Gastrocnemius medialis (tissue), 4 donors: ENCODE measurements at places on chromosomes 3 and 15.

GRCh38 chr3:171334465-171334811 is 125.8 kb downstream of the TNIK start:
- peaks cover 62% of the 10 kb centered on the region for H3K4me1 ChIP-seq
- H3K36me3 ChIP-seq: no peaks in the 10 kb centered on the region
- H3K4me3 ChIP-seq: no peak overlapping the region
- H3K27me3 ChIP-seq: no peaks in the 10 kb centered on the region
- DNase-seq: peak; percentile 65
- peak overlapping the region; percentile 91 for H3K27ac ChIP-seq

DNA sequence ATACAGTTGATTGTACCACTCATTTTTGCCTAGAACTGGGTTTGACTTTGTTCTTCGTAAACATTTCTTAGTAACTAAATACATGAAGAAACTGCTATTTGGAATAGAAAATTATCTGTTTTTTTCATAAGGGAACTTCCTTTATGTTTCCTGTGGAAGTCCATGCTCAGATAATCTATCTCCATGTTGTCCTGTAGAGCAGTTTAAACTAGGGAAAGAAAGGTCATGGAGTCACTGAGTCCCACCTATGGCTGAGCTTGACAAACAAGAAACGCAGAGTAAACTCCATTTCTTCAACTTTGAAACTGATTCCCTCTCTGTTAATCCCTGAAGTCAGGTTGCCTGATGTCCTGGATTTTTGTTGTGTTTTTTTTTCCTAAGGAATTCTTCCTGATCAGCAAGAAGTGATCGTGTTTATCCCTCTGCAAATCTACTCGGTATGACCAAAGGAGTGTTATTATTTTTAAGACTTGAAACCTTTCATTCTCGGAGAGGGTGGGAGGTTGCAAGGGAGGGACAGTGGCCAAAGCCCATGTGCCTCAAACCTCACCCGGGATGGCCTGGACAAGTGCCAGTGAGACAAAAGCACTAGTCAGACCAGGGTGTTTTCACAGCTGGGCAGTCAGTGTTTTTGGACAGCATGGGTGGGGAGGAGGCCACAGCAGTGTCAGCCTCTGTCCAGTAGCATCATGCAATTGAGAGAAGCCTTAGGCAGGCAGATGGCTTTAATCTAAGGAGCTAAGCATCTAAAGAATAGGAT is 129.8 kb upstream of the PHLDB2 start:
- H3K4me3 ChIP-seq: no peak overlapping the region
- DNase-seq: peak; percentile 22

DNA sequence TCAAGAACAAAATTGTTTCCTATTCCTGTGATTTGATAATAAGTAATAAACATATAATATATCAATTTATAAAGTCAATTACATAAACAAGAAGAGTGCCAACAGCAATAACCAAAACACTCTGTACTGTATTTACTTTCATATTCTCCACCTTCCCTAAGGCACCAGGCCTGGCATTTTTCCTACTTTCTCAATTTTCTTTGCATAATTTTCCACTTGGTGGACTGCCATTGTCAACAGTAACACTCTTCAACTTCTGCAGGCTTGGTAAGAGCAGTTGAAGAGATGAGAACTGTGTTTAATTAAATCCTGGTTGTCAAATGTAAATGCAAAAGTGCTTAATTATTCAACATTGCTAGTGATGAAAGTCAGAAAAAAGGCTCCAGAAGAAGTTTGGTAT is 229.8 kb upstream of the PLSCR5 start:
- DNase-seq: no peak
- no peaks in the 10 kb centered on the region for H3K4me1 ChIP-seq
- H3K27me3 ChIP-seq: no peaks in the 10 kb centered on the region
- H3K27ac ChIP-seq: no peak overlapping the region

DNA sequence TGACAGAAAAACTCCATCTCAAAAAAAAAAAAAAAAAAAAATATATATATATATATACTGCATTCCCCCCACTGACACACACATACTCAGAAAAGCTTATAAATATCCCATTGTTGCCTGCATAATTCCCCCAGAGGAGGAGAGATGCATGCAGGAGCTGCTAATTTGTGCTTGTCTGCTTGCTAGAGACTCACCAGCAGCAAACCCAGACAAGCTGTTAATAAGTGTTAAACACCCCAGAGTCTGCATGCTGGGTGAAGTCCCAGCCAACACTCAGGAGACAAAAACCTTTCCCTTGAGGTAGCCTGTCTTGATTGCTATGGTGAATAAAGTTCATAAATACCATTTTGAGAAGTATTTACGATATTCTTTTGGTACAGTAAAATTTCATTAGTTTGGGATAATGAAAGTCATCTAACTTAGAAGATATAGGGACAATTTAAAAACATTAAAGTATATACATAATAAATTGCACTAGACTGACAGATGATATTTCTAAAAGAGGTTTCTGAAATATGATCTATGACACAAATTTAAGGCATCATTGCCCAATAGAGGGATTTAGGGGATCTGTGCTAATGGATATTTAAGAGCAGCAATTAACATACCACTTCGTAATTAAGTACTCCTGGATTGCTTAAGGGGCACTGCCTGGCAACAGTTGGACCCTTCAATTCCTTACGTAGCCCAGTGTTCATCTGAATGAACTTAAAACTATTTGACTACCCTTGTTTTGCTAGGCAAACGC is 400.0 kb upstream of the C2CD4B start:
- H3K4me1 ChIP-seq: peaks cover 19% of the 10 kb centered on the region
- no peaks in the 10 kb centered on the region for H3K27me3 ChIP-seq
- no peaks in the 10 kb centered on the region for H3K36me3 ChIP-seq
- H3K27ac ChIP-seq: no peak overlapping the region
- DNase-seq: no peak
- H3K4me3 ChIP-seq: no peak overlapping the region

DNA sequence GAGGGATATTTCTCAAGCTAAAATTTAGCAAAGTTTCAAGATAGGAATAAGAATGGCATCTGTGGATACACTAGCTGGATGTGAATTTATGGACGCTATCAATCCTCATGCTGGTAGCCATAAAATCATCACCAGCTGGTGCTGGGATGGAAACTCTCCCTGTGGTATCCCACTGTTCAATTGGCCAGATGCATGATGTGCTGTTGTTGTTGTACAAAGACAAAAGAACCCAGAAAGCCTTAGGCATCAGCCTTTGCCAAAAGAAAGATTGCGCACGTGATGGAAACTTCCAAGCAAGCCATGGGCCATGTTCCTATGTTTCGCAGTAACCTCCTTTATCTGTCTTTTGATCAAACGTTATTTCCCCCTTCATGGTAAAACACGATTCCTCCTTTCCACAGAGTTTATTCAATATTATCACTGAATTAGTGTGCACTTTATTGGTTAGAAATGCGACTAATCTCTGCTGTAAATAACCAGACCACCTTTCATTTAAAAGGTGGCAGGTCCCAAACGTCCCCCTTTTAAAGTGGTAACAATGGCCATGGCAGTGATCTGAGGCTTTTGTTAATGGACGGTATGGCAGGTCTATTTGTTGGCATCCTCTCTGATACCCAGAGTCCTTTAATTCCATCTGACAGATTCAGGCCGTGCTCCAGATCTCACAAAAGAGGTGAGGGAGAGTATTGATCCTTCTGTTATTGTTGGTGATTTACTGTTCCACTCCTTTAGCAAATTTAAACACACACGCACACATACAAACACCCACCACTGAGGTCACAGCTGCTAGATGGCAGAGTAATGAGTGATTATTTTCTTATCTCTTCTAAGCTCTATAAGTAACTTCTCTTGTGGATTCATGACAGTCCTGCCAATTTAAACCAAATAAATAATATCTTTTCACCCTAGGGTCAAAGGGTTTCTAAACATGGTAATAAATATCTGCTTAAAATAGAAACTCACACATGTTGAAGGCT is 291.2 kb upstream of the KCNMB2 start:
- H3K27ac ChIP-seq: no peak overlapping the region
- H3K36me3 ChIP-seq: no peaks in the 10 kb centered on the region
- H3K27me3 ChIP-seq: no peaks in the 10 kb centered on the region

- no peaks in the 10 kb centered on the region for H3K36me3 ChIP-seq
- H3K27ac ChIP-seq: peak overlapping the region; percentile 29
- no peaks in the 10 kb centered on the region for H3K27me3 ChIP-seq
- no peak overlapping the region for H3K4me3 ChIP-seq
These were observed 84.7 kb downstream of the ETV5 start for GRCh38 chr3:186024210-186024609.

DNA sequence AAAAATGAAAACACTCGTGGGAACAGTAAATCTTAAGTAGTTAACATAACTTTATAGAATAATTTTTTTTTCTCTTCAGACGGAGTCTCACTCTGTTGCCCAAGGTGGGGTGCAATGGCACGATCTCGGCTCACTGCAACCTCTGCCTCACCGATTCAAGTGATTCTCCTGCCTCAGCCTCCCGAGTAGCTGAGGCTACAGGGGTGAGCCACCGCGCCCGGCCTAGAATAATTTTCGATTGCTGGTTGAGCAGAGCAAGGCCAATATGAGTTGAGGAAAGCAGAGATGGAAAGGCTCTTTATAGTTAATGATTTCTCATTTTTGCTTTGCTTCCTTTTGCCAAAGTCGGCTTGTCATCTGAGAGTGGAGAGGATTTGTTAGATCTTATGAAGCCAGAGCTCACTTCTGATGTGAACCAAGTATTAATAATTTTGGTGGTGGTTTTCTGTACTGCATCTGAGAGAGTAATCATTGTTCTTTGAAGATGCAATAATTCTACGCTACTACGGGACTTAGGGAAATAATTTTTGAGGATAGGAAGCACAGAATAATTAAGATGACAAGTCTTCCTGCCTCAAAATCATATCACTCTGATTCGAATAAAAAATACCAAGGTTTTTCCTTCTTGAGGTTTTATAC is 1.6 kb upstream of the GOLM2 start:
- peaks cover 21% of the 10 kb centered on the region for H3K4me1 ChIP-seq
- H3K36me3 ChIP-seq: no peaks in the 10 kb centered on the region
- H3K27me3 ChIP-seq: no peaks in the 10 kb centered on the region

DNA sequence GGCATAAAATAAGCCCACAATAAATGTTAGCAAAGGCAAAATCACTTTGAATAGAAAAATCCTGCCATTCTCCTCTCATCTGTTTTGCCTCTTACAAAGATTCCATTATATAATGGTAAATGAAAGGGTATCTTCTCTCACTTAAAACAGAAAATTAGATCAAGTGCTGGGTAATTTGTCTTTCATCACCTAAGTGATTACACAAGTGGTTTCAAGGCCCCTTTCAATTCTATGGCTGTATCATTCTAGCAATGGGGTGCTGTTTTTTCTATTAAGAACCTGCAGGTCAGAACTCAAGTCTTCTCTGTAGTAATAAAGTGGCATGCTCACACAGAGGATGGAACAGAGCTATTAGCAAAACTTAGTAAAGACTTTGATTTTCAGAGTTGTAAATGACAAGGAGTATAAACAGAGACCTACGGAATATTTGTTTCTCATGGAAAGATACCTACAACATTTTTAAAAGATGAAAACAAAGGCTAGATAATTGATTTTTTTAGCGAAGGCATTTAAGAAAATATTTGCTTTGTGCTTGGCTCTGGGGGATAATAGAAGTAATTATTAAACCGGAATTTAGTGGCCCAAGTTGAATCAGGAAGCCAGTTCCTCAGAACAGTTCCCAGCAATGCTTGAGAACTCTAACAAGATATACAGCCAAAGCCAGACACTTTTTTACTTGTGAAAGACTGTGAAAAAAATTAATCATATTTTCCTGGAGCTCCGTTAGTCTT is 137.4 kb downstream of the CMSS1 start:
- no peaks in the 10 kb centered on the region for H3K27me3 ChIP-seq
- DNase-seq: no peak
- H3K4me3 ChIP-seq: no peak overlapping the region
- peaks cover 58% of the 10 kb centered on the region for H3K4me1 ChIP-seq
- H3K36me3 ChIP-seq: no peaks in the 10 kb centered on the region

- H3K27ac ChIP-seq: peak overlapping the region; percentile 98
- peak overlapping the region; percentile 94 for H3K4me3 ChIP-seq
- H3K36me3 ChIP-seq: no peaks in the 10 kb centered on the region
- H3K4me1 ChIP-seq: peaks cover 19% of the 10 kb centered on the region
- H3K27me3 ChIP-seq: no peaks in the 10 kb centered on the region
These were observed 1.5 kb downstream of the ATP1B3 start for GRCh38 chr3:141877911-141878310.
